GM10248 (cell line): ENCODE measurements at places on chromosomes 16 and 17.

- peak; percentile 98 for DNase-seq
These were observed at the start of gene USB1 for GRCh38 chr16:58000706-58001676. USB1 (plus strand) TSS chr16:58001407; CDS start chr16:58001484, 77 bp downstream.

DNA sequence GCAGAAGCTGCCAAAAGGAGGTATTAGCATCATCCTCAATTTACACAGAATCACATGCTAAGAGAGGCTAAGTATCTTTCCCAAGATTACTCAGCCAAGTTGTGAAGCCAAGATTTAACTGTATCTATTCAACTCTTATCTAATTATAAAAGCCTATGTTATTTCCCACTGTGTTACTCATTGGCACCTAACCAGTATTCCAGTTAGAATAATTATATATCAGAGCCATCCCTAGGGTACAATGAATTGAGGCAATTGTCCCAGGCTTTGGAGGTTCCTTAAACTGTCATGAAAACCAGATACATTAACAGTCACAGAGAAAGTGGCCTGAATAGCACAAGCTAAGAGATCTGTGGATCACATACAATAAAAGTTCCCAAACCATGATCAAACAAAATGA lies 10.9 kb upstream of the AMFR start:
- no peak for DNase-seq

DNA sequence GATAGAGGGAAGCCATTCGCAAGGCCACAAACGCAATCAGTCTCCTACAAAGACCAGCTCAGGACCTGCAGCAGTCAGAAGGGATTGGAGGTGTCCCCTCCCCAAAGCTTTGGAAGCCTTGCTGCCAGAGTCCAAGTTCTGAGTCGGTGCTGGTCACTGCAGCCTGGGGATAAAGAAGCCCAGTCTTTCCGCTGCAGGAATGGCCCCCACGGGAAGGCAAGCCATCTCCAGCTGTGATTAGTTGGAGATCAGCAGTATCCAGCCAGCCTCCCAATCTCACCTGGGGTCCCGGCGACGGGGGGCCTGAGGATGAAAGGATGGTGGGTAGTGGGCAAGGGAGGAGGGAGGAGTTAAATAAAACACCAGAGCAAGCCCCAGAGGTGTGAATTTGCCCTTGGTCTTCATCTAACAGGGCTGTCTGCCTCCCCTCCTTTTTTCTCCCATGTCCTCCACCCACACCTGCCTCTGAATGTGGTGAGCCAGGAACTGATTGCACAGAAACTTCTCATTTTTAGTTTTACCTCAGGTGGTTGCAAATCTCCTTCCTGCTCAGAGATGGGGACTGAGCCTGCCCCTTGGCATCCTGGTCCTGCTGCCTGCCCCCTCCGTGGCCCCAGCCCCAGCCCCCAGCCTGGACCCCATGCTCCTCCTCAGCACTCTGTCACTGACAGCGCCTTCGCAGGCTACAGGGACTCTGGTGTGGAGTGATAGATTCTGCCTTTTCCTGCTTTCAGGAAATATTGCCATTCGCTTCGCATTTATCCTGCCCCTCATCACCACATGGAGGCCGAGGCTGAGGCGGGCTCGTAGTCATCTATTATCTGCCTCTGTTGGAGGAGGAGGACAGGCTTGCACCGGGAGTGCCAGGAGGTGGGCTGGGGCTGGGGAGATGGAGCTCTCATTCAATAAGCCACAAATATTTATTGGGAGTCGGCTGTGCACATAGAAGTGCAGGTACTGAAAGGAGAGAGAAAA lies 262.9 kb upstream of the SDK2 start:
- no peak for DNase-seq

DNA sequence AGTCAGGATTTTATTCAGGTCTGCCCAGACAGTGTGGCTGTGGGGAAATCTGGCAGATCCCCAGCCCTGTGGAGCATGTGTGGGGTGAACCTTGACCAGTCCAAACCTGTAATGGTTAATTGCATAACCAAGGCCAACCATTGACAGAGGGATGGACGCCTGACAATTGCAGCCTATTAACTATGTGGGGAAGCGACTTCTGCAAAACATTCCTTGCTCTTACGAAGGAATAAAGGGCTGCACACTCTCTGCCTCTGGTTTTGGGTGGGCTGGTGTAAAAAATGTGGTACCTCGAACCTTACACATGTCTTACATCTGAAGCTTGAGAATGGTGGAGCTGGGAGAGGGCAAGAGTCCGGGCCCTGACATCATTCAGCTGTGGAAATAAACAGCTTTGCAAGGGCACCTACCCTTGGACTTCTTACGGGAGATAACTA lies 35.8 kb downstream of the MAF start:
- DNase-seq: no peak

- DNase-seq: peak; percentile 98
These were observed at the start of gene ZNF18 for GRCh38 chr17:11997147-11997971. ZNF18 (minus strand) TSS chr17:11997475; CDS start chr17:11992829, 4,646 bp downstream.

DNA sequence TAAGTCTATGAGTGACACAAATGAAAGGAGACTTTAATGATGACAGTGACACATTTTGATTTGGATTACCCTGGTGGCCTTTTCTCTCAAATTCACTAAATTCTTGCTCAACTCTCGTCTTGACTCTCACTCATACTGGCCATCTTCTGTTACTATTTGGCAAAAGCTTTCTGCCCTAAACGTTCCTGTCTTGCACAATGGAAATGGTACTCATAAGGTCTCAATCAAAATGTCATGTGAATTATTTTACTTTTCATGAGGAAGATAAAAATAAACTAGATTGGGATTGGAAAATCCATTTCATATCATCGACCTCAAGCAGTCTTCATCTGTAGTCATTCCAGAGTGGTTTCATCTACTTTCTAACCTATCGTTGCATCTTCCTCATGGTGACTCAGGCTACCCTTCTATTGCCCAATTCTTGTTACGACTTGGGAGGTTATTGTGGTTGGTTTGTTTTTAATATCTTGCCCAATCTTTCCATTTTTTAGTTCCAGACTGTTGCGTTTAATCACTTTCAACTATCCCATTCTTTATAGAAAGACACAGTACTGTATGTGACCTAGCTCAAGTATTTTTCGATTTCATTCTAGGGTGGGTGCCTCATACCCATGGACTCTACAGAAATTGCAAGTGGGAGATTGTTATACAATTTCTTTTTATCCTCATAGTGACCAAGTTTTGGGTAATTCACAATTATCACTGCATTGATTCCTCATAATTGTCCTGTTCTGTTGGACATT lies 317.2 kb upstream of the KCNJ16 start:
- no peak for DNase-seq

DNA sequence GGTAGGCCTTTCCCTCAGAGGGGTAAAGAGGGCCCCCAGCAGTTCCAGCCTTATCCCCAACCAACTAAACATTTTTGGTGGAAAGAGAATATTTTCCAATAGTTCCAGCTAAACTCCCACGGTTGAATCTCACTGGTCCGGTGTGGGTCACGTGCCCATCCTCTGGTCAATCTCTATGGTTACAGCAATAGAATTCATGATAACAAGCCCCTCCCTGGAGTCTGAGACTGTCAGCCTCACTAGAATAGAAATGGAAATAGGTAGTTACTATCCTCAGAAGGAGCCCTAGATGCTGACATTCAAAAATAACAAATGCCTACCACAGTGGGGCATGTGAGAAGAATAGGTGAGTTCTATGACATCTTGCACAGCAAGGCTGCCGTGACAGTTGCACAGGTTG lies 37.5 kb upstream of the LITAF start:
- DNase-seq: no peak

DNA sequence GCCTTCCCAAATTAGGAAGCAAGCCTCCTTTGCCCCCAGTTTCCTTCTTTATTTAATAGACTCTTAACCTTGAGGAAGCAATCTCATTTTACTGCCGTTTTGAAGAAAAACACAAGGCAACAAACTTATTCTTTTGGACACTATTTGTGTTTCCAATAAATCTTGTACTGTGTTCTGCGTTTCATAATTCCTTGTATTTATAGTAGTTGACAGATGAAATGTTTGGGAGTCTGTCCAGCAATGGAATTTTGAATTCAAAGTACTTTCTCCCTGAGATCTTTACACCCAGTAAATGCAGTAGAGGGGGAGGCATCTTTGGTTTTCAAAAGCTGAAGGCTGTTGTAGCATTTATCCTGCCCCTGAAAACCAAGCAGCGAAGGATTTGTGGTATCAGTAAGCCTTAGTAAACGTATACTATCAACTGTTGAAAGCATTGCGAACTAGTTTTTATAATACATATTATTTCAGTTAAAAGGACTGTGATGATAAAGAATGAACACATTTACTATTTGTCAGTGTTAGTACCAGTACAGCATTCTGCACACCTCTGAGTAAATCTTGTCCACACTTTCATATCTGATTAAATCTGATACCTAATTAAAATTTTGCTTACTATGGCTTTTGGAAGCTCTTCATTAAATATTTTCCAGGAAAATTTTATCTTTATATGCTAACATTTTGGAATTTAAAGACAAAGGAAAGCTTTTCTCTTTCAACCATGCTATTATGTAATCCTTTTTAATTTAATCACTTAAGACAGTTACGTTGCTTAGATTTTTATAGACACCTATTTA lies 83.1 kb downstream of the TNRC6C start:
- DNase-seq: no peak

- DNase-seq: no peak
These were observed 91.8 kb downstream of the FOXL1 start for GRCh38 chr16:86669937-86670749.

DNA sequence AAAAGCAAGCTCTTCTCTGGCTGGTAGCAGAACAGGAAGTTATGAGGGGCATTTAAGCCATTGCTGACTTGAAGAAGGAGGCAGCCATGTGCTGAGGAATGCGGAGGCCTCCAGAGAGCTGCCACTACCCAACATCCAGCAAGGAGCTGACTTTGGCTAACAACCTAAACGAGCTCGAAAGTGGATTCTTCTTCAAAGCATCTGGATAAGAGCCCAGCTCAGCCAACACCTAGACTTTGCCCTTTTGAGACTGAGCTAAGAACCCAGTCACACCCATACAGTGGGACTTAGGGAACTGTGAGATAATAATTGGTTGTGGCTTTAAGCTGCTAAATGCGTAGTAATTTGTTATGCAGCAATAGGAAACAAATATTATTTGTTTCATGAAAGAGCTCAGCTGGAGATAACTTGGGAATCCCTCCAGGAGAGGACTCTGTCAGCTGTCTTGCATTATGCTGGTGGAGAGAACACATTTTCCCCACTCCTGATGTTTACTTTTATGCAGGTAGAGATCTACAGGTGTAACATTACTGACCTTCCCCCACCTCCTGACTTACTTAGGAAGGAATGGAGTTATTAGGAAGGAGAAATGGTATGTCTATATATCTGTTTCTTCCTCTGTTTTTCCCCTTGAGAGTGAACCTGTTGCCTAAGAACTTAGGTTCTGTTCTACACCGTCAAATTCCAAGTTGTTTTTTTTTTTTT lies 52.7 kb upstream of the ZNF629 start:
- no peak for DNase-seq

GRCh38 chr17:63421681-63422645 lies 24.1 kb downstream of the CYB561 start:
- DNase-seq: no peak

DNA sequence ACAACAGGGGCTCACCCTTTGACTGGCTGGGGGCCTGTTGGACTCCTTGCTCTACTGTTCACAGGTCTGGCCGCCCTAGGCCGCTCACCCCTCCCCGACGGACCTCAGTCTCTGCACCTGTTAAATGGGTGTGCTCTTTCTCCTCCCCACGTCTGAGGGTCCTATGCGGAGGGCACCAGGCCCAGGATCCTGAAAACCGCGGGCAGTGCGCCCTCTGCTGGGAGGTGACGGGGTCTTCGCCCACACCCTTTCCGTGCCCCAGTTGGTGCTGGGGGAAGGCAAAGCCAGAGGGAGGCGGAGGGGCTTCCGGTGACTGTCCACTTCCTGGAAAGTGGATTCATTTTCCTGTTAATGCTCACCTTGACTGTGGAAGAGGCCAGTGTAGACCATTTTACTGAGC lies 1010.9 kb downstream of the KCNJ18 start:
- DNase-seq: no peak

DNA sequence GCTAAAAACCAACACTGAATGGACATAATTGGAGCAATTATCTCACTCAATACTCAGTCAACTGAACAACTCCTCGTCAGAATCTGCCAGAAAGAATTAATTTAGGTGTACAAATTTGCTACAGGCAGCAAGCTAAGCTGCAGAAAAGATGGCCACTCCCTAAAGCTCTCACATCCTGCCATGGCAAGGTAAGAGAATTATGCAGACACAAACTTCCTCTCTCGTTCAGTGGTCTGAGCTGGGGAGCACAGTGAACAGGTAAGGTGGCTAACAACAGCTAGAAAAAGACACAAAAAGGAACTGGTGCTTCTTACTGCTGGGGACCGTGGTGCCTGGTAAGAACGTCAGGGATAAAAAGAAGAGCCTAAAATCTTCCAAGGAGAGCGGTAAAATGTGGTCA lies 74.9 kb upstream of the BCAR1 start:
- no peak for DNase-seq

GRCh38 chr17:7977805-7978204 lies 24.6 kb upstream of the GUCY2D start:
- DNase-seq: no peak

DNA sequence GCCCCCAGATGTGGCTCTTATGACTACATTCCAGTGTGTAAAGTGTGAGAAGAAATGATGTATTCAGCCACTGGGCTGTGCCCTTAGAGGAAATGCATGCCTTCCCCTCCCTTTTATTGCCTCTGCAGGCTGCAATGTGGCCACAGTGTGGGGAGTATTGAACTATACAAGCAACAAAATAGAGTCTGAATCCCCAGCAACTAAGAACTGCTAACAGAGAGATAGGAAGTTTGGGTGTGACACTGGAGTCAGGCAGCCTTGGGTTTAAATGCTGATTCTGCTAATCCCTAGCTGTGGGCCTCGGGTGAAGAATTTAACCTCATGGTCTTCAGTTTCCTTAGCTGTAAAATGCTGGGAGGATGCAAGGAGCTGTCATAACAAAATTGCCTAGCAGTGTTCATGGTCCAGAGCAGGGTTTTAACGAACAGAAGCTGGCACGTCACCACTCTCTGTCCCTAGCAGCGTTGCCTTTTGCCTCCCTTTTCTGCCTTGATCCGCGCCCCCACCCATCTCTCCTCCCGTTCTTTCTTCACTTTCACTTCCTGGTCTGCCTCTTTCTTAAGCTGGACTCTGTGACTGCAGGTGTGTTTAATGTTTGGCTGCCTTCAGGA lies 50.3 kb downstream of the KPNA2 start:
- DNase-seq: peak; percentile 24

- DNase-seq: no peak
These were observed 51.1 kb downstream of the SRCIN1 start for GRCh38 chr17:38554430-38555350.

- DNase-seq: no peak
These were observed 17.6 kb upstream of the SP2 start for GRCh38 chr17:47878203-47879027.
